ENCODE measurements at places on chromosomes 7 and 10.
A peak's percentile ranks its signal among the peaks of the same experiment; 100 is the strongest.

GRCh38 chr7:155233311-155234157 lies 64.1 kb upstream of the INSIG1 start:
- no peak for DNase-seq

GRCh38 chr10:76543655-76544054 lies 1094.0 kb downstream of the KCNMA1 start:
- DNase-seq = no peak

DNA sequence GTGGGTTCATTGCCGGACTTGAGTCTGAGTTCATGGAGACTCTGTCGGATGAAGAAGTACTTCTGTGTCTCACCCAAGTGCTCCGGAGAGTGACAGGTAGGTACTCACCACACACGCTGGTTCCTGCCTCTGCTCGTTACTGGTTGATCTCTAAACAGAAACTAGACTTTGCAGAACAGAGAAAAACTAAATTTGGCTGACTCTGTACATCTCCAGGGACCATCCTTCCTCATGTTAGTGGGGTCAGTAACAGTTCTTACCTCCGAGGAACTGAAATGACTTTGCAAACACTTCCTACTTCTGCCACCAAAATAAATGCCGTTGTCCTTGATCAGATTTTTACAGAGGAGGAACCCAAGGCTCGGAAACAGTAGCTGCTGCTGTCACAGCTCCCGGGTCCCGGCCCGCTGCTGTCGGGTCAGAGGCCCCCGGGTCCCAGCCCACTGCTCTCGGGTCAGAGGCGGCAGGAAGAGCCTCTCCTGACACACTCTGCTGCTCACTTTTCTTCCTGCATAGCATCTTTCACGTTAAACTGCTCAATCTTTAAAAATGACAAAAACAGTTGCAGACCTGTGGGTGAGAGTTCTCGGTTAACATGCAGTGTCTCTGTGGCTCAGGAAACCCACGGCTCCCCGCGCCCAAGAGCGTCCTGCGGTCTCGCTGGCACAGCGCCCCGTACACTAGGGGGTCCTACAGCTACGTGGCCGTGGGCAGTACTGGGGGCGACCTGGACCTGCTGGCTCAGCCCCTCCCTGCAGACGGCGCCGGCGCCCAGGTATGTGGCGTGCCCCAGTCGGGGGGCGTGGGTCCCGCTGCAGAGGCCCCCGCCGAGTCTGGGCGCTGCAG lies 4.8 kb upstream of the MTG1 start:
- peak; percentile 14 for DNase-seq

- no peak for DNase-seq
Observed at GRCh38 chr7:102976493-102976892, 63.7 kb downstream of the LRRC17 start.

DNA sequence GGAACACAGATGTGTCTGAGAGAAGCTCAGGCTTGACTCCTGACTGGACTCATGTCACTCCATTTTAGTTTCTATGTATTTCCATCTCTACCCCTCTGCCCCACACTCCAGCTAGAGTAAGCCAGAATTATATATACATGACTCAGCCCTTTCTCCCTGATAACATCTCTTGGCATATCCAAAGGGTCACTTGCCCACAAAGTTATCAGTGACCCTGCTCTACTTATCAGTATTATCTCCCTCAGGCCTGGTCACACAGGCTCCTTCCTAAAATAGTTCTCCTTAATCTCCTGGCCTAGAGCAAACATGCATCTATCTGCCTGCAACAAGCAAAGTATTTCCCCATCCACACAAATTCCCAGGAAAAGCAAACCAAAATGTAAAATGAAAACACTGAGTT lies 598.3 kb downstream of the SUGCT start:
- no peak for DNase-seq

GRCh38 chr7:17774248-17774647 lies 166.0 kb downstream of the SNX13 start:
- no peak for DNase-seq

GRCh38 chr7:56188823-56189346 lies 72.7 kb upstream of the NUPR2 start:
- DNase-seq = no peak

GRCh38 chr10:100175875-100176274 lies 10.0 kb downstream of the ERLIN1 start:
- no peak for DNase-seq

DNA sequence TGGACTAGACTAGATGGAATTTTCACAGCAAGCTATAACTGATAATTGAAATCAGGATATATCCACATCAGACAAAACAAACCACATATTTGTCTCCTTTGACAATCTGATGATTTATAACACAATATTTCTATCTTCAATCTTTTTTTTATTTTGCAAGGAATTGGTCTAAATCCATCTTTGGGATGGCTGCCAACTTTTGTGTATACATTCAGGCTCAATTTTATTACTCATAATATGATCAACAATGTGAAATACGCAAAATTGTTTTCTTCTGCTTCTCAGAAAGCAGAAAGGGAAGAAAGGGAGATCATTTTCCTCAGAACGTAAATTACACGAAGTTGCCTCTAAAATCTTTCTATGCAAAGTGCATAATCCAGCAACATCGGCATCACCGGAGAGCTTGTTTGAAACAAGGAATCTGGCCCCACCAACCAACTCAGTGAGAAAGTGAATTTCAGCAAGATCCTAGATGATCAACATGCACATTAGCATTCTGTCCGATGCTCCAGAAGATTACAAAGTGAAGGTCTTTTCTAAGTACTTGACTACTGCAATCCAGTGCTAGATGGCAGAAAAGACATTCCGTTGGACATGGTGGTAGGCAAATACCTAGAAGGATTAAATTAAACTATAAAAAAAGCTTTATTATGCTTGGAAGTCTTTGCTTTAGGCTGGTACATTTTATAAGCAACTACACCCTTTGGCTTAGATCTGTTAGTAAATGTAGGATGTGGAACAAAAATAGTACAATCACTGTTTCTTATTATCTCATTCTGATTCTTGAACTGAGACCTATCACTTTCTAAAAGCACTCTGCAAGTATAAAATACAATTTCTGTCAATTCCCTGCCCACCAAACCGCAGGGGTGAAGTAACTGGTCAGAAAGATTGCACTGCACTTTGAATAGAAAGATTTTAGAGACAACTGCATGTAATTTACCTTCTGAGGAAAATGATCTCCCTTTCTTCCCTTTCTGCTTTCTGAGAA lies 126.4 kb upstream of the RSU1 start:
- no peak for DNase-seq

GRCh38 chr10:119246862-119247549 lies 39.6 kb downstream of the GRK5 start:
- no peak for DNase-seq

GRCh38 chr10:112713411-112713810 lies 236.6 kb upstream of the TCF7L2 start:
- no peak for DNase-seq

GRCh38 chr7:95687759-95688343 lies 84.5 kb upstream of the DYNC1I1 start:
- no peak for DNase-seq

- DNase-seq = peak; percentile 66
Observed at GRCh38 chr10:11180228-11180627, 162.6 kb downstream of the CELF2 start.

GRCh38 chr7:69411018-69411417 lies 187.3 kb upstream of the AUTS2 start:
- no peak for DNase-seq

GRCh38 chr7:155340071-155340531 lies 42.4 kb downstream of the INSIG1 start:
- DNase-seq = no peak

- no peak for DNase-seq
Observed at GRCh38 chr10:77282163-77282562, 355.4 kb downstream of the KCNMA1 start.

GRCh38 chr10:60298408-60299389 lies 91.0 kb downstream of the ANK3 start:
- DNase-seq = no peak

GRCh38 chr10:113436851-113437250 lies 116.0 kb upstream of the HABP2 start:
- DNase-seq = no peak

GRCh38 chr10:99671386-99671785 lies 12.1 kb downstream of the ENTPD7 start:
- DNase-seq = no peak

DNA sequence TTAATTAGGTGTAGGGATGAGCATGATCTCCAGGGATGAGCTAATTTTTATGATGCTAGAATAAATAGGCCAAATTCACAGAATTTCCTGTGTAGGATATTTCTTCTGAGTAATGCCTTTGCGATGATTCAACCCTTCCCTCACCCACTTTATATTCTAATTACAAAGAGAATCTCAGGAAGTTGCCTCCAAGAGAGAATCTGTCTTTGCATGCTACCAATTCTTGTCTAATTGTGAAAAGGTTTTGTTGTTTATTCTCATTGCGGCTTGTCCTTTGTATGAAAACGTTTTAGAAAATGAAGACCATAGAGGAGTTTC lies 6.3 kb downstream of the C7orf57 start:
- DNase-seq = no peak

All from T-helper 1 cell (primary cell).